ENCODE measurements at places on chromosomes 7 and 10.

- DNase-seq, result no peak
These were observed 318.2 kb downstream of the WDR11 start for GRCh38 chr10:121169406-121169805.

DNA sequence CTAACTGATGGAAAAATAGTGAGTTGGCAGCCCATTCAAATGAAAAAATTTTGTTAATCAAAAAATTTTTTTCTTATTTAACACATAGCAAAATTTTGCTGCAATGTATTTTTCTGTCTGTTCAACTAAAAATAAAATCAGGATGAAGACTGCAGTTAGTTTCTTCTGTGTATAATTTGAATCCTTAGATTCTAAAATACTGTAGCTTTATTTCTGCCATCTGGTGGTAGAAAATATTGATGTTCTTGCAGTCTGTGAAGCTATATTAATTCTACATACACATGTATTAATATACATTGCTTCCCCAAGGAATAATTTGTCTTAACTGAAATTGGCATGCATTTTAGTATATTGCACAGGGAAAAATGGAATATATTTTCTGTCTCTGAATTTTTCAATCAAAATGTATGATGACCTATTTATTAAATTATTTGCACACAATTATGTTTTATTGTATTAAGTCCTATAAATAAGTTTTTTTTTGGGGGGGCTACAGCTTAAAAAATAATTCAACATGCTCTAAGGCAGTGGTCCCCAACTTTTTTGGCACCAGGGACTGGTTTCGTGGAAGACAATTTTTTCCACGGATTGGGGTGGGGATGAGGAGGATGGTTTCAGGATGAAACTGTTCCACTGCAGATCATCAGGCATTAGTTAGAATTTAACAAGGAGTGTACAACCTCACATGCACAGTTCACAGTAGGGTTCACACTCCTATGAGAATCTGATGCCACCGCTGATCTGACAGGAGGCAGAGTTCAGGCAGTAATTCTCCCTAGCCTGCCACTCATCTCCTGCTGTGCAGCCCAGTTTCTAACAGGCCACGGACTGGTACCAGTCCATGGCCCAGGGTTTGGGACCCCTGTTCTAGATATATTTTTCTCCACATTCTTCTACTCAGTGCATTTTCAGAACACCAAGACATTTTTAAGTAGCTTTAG lies 119.4 kb downstream of the GNAT3 start:
- no peak for DNase-seq

DNA sequence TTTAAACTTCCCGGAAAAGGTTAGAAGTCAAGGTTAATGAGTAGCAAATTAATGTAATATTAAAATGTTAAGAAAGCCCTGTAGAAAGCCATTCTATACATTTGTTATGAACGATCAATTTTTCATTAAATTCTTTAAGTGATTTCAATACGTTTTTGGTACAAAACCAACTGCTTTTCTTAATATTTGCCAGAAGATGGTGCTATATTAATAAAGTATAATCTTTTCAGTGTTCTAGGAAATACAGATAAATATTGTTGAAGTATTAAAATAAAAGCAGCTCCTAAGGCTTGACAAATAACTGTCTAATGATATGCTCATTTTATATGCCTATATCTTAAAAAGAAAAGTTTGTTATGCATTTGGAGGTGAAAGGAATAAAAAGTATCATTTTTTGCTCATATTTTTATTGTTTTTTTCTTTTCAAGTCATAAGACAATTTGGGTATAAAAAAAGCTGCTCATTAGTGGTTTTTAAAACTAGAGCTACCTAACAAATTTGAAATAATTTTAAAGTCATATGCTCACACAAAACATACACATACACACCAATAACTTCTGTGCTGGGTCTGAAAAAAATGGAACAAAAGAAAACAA lies 130.3 kb upstream of the POT1 start:
- no peak for DNase-seq

DNA sequence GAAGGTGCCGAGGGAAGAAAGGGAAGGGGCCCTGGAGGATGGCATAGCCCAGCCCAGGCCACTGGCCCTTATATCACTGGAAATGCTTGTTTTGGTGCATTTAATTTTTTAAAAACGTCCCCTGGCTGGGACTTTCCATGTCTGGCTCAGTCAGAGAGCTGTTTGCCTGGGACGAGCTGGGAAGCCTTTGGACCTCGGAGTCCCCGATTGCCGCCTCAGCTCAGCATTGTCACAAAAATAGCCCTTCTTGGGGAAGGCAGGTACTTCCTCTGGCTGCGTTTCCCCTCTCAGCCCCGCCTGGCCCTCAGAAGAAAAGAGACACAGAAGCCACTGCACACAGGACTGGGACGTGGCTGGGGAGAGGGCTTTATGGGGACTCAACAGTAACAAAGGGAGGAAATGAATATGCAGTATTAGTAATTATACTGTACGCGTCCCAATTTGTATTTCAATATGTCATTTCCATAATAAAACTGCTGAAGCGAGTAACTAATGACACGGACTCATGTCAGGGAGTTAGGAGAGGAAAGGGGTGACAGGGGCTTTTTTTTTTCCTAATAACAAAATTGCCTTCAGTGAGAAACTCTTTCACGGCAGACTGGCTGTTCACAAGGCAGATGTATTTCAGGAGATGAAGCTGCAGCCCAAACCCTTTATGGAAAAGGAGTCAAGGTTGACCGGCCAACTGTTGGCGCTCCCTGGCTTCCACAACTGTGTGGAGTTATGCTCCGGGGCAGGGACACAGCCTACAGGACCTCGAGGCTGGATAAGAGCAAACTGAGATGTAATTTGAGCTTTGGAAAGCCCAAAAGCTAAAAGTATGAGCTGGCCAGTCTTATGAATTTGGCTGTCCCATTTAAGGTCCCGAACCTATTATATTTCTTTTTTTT lies 31.0 kb upstream of the MXI1 start:
- no peak for DNase-seq

- no peak for DNase-seq
These were observed 481.0 kb upstream of the SEMA3A start for GRCh38 chr7:84675633-84676034.
